ENCODE measurements at places on chromosomes 6 and 20.

DNA sequence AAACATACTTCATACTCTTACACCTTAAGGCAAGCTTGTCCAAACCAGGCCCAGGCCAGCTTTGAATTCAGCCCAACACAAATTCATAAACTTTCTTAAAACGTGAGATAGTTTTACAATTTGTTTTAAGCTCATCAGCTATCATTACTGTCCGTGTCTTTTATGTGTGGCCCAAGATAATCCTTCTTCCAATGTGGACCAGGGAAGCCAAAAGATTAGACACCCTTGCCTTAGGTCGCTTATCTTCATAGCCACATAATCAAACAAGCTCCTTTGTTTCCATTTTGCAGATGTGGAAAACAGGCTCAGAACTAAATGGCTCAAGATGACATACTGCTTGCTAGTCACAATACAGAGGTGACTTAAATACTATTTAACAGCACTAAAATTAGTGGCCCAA is 6.0 kb downstream of the SALL4 start:
- DNase-seq = no peak

- DNase-seq = no peak
Observed at GRCh38 chr6:125945378-125946141, 11.0 kb upstream of the HINT3 start.

- DNase-seq = no peak
Observed at GRCh38 chr6:49299279-49299678, 163.8 kb downstream of the MMUT start.

GRCh38 chr6:89205819-89206218 is 11.3 kb downstream of the GABRR1 start:
- DNase-seq = no peak

DNA sequence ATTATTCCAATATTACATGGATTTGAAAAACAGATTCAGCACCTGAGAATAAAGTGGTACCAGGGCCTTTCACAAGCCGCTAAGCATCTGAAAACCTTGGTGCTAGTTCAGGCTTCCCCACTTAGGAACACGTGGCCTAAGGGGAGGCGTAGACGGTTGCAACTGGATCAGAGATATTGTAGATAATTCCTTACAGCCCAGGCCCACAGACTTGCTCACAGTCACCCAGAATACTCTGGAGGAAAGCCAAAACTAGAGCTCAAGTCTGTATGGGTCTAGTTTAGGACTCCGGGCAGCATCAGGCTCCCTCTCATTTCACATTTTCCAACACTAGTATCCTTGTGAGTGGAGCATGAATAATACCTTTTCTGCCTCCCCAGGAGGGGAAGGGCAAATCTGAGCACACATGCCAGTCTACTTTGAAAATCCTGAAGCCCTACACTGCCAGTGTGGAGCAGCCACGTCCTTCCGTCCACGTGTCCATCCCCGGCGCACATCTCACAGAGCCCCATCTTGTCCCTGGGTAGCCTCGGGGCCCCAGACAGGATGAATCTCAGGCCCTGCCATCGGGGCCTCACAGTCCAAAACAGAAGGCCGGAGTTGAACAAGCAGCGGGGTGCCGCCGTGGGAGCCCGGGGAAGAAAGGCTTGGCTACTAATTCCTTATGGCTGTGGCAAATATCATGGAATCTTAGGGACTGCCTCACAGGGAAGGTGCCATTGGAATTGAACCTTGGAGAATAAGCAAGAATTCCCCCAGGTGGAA is 299.3 kb downstream of the NRN1 start:
- DNase-seq = no peak
